ENCODE measurements at places on chromosomes 13 and 19.

DNA sequence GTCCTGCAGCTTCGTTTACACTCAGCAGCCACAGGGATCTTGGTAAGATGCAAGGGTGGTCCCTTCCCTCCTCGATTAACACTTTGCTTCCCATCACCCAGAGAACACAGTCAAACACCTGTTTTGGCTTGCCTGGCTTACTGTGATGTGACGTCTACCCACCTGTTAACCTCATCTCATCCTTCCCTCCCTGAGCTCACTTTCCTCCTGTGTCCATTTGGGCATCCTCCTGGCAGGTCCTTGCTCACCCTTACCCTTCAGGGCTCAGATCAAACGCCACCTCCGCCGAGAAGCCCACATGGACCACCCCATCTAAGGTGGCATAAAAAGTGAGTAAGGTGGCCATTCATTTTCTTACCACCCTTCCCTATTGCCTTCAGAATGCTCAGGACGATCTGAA, 9.2 kb downstream of the FIZ1 start:
- DNase-seq, result no peak

DNA sequence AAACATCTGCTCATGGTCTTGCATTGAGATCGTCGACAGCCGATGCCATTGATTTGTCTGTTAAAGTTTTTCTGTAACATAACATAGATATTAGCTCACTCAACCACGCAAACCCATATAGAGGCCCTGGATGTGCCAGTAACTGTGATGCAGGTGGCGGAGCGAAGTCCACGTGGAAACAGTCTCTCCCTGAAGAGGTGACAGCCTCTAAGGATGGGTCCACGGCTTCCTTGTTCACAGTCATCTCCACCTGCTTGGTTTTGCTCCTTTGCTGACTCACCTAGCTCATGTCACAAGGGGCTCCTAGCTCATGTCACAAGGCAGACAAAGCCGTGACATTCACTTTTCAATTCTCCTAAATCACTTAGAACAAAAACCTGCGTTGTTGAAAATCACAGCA, 42.4 kb upstream of the FARP1 start:
- DNase-seq, result no peak

GRCh38 chr19:18304458-18305310, 18.2 kb downstream of the LSM4 start:
- DNase-seq, result peak; percentile 69

- no peak for DNase-seq
These were observed 23.9 kb upstream of the GAS6 start for GRCh38 chr13:113887700-113888201.

GRCh38 chr19:918481-919198, 1.5 kb downstream of the KISS1R start:
- DNase-seq, result no peak

GRCh38 chr19:30566681-30567420, 194.7 kb downstream of the ZNF536 start:
- DNase-seq, result no peak

DNA sequence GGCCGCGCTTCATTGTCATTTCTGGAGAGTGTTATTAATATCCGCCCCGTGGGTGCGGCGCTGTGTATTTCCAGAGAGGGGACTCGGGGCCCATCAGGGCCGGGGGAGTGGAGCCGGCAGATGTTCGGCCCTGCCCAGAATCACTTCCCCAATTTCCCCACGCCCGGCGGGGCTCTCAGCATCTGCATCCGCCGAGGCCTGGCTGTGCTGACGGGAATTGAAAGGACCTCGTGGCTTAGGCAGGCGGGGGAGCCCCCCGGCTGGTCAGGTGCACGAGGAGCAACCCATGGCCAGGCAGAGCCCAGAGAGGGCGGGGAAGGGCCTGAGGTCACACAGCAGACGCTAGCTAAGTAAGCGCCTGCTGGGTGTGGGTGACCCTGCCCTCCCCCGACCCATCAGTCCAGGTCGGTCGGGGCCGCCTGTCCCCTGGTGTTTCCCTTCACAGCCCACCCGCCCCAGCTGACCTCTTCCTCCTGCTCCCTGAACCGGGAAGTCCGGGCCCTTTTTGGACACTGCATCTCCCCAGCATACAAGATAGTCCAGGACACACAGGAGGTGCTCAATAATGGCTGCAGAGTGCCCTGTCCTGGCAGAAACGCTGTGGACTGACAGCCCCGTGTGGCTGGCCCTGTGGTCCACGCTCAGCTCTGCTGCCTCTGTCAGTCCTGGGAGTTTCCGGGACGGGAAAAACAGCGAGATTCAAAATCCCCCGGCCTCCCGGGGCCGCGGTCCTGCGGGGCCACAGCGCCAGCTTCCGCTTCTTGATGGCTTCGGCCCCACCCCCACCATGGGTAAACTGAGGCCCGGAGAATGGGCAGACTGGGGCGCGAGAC, 22.1 kb downstream of the ARID3A start:
- no peak for DNase-seq

GRCh38 chr13:89343165-89343564, 1672.0 kb downstream of the SLITRK5 start:
- DNase-seq, result no peak

- no peak for DNase-seq
These were observed 7.5 kb downstream of the RPS9 start for GRCh38 chr19:54207983-54208783.

All from thoracic aorta (tissue), 2 donors.